Fibroblast of gingiva (primary cell): ENCODE measurements at places on chromosomes 7 and 10.

GRCh38 chr10:121183707-121184106 lies 332.5 kb downstream of the WDR11 start:
- no peak for DNase-seq

DNA sequence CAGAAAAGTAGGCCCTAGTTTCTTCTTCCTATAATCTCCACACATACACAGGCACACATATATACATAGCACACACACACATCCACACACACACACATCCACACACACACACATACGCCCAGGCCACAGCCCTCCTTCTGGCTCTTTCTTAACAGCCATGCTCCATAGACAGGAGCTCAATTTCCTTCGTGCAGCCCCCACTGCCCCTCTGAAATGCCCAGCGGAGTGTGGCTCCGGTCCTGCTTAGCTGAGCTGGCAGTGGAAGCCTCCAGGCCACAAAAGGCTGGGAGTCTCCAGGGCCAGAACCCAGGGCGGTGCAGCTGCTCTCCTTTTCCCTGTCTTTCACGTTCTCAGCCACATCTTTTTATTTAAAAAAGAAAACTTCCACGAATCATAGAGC lies 282.9 kb upstream of the IGFBP3 start:
- no peak for DNase-seq

GRCh38 chr10:102342458-102342857 lies 53.0 kb upstream of the NFKB2 start:
- DNase-seq, result no peak

DNA sequence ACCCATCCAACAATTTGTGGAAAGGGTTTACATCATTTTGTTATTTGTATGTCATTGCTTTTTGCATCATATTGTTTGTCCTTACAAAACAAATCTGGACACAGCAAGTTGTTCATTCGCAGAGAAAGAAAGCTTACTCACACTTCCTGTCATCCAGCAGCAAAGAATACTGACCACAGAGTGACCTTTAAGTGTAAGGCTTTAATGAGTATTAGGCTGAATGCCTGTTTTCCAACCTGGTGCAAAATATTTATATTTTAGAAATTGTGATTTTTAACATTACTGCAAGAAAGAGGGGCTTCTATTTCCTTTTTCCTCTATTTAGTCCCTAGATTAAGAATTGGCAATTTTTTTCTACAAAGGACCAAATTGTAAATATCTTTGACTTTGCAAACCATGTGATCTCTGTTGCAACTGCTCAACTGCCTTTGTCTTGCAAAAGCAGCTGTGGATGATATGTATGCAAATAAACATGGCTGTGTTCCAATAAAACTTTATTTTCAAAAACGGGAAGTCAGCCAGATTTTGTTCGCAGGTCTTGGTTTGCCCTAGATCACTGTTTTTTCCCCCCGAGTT lies 27.8 kb upstream of the ITGB1 start:
- peak; percentile 91 for DNase-seq
